ENCODE measurements at places on chromosomes 11 and 22.

DNA sequence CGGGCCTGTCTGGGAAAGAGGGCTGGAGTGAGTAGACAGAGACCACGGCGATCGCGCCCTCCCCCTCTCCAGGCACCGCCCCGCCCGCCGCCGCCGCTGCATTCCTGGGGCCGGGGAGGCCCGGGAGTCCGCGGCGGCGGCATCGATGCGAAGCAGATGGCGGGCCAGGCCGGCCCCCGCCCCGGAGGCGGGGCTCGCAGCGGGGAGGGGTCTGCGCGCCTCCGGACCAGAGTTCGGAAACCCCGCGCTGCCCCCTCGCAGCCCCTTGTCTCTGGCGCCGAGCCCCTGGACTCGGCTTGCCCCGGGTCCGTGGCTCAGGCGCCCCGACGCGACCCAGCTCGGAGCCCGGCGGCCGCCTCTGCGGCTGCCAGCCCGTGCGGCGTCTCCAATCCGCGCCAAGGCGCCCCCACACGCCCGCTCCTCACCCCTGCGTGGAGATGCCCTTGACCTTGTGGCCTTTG is 1.3 kb downstream of the SCARF2 start:
- DNase-seq: no peak

GRCh38 chr22:24699876-24700275 is 74.6 kb downstream of the PIWIL3 start:
- no peak for DNase-seq

GRCh38 chr11:65954771-65955170 is 6.8 kb upstream of the SART1 start:
- DNase-seq: no peak

DNA sequence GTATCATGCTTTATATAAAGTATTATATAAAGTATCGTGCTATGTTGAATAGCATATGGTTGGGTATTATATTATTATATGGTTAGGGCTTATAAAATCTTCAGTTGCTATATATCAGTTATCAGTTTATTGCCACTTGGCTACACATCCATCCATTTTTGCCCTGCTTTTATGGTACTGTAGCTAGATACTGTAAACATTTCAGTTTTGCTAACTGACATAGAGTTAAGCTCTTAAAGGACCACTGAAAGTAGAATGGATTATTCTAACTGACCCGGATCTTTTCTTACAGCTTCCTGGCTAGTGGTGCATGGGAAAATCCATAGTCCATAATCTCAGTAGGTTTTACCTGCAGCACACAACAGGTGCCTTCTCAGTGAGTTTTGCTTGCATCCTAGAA is 405.3 kb upstream of the LUZP2 start:
- no peak for DNase-seq

- DNase-seq: no peak
These were observed 6.1 kb upstream of the TEAD1 start for GRCh38 chr11:12668166-12668565.

GRCh38 chr11:83508804-83509203 is 222.6 kb upstream of the CCDC90B start:
- no peak for DNase-seq

- DNase-seq: no peak
These were observed 178.2 kb upstream of the CCDC90B start for GRCh38 chr11:83464160-83464944.

DNA sequence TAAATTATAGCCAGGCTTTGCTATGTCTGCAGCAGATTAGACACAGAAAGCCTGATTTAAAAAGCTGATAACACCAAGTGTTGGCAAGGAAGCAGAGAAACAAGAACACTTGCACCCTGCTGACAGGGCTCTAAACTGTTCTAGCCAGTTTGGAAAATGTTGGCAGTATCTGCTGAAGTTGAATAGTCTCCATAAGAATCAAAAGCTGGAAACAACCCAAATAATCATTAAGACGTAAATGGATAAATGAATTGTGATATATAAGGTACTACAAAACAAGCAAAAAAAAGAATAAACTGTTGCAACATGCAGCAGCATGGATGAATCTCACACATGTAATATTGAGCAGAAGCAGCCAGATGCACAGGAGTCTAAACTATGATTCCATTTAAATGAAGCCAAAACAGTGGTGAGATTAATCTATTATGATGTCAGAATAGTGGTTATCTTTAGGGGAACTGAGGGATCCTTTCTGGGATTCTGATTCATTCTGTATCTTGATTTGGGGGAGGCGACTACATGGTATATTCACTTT is 40.4 kb upstream of the ADORA2A start:
- no peak for DNase-seq

GRCh38 chr11:27696115-27696514 is 4.1 kb downstream of the BDNF start:
- DNase-seq: no peak

DNA sequence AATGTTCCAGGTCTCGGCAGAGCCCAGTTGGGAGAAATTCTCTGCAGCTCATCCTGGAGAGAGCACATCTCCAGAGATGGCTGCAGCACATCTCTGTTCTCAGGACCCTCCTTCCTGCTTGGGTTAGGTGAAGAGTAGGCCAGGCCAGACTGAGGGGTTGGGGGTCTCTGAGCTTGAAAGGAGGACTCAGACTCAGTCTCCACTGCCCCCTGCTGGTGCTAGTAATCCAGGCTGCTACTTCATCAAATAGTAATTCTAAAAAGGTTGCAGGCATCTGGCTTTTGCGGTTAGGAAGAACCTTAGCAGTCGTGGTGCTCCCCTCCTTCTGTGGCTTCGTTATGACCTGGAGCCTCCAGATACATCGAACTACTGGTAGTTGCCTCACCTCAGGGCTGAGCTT is 9.7 kb downstream of the TUB start:
- DNase-seq: no peak

- DNase-seq: no peak
These were observed 825 bp downstream of the ARHGAP20 start for GRCh38 chr11:110711448-110711775.

GRCh38 chr22:29302681-29303465 is 3.6 kb upstream of the GAS2L1 start:
- DNase-seq: peak; percentile 73

DNA sequence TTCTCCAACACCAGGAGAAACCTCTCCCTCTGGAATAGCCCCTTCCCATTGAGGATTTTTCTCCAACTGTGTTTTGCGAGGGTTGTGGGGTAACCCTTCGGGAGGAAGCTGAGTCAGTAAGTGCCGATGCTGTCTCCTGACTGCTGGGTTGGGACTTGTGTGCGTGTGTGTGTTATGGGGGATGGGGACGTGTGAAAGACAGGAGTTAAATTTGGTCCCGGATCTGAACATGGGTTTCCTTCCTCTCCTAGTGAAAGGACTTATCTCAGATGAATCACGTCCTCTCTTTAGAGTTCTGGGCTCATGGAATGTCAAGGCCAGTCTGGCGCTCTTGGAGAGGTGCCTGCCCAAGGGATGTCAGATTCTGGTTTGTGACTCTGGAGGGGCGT is 33.3 kb downstream of the KIAA1671 start:
- peak; percentile 93 for DNase-seq

DNA sequence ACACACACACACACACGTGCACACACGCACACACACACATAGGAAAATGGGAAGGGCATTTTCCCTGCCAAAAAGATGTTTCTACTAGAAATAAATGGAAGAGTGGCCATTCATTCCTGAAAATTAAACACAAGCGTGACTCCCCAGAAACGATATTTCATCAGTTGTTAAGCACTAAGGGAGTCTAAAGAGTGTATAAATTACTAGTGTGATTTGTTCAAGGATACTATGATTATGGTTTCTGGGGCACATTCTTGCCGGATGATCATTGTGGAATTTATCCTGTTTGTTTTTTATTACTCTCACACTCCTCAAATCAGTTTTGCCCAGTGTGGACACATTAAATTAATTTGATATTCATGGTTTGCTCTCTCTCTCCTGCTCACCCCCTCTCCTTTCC is 16.4 kb upstream of the AMOTL1 start:
- DNase-seq: no peak

GRCh38 chr11:19359221-19360000 is 118.7 kb upstream of the E2F8 start:
- DNase-seq: no peak

GRCh38 chr11:93169950-93170561 is 27.7 kb downstream of the SLC36A4 start:
- no peak for DNase-seq

DNA sequence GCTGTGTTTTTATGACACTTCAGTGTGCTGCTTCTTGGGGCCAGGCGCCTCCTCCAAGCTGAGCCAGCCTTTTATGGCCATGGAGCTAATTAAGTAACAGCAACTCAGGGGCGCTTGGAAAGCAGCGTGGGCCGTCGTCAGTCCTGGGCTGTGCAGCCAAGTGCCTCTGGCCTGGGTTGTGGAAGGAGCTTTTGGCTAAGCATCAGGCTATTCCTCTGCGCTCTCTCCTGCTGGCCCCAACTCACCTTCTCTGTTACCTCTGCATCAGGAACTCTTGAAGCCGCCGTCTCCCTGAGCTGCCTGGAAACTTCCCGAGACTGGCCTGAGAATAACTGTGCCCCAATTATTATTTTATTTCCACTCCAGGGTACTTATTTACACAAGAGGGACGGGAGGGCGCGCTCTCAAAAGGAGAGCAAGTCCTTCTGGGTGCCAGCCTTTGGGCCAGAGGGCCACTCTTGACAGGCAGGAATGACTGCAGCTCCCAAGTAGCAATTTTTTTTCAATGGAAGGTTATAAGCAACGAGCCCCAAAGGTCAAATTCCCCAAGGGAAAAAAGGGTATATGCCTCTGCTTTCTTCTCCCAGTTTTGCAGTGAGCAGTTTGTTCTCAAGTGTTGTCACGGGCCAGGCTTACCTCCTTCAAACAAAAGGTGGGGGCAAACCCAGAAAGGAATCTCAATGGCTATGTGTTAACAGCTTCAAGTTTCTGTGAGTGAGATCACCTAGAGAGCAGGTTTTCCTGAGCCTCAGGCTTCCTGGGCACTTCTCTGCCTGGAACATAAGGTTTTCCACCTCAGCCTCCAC is 38.5 kb upstream of the NAV2 start:
- DNase-seq: peak; percentile 30

DNA sequence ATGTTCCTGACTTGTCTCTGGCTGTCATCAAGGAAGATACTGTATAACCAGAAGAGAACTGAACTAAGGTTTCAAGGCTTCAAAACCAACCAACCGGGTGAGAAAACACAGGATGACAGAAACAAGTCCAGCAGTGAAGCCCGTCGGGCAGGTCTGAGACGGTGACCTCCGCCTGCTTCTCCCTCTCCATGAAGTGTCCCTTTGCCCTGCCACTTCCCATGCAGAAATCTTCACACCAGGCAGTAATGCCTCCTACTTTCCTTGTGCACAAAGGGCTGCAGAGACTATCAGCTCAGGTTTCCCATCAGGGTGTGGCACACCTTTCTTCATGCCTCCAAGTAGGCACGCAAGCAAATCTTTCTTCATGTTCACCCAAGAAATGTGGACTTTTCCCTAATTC is 24.2 kb downstream of the PRDM10 start:
- no peak for DNase-seq

- no peak for DNase-seq
These were observed 10.5 kb downstream of the AP2A2 start for GRCh38 chr11:936199-936598.

- DNase-seq: no peak
These were observed 134.3 kb downstream of the SNX19 start for GRCh38 chr11:130781931-130782330.

- DNase-seq: no peak
These were observed 1415.2 kb downstream of the TBC1D22A start for GRCh38 chr22:48177631-48178030.

GRCh38 chr11:15038963-15039362 is 34.4 kb upstream of the CALCB start:
- DNase-seq: no peak

- DNase-seq: no peak
These were observed 927.3 kb upstream of the RAG2 start for GRCh38 chr11:37525336-37525735.

- no peak for DNase-seq
These were observed 369 bp downstream of the DHCR7 start for GRCh38 chr11:71447791-71448256.

DNA sequence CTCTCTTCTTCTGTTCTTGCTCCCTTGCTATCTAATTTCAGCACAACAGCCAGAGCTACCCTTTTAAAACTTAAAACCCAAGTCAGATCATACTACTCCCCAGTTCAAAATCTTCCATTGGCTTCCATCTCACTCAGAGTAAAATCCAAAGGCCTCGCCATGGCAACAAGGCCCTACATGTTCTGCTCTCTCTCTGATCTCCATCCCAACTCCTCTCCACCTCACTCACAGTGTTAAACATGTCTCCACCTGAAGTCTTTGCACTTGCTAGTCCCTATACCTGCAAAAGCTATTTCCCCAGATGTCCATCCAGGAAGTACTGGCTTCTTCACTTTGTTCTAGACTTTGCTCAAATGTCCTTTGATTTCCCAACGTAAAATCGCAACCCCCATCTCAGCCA is 3.0 kb upstream of the GRAP2 start:
- DNase-seq: no peak

- no peak for DNase-seq
These were observed 70.2 kb downstream of the NOX4 start for GRCh38 chr11:89420981-89421380.

DNA sequence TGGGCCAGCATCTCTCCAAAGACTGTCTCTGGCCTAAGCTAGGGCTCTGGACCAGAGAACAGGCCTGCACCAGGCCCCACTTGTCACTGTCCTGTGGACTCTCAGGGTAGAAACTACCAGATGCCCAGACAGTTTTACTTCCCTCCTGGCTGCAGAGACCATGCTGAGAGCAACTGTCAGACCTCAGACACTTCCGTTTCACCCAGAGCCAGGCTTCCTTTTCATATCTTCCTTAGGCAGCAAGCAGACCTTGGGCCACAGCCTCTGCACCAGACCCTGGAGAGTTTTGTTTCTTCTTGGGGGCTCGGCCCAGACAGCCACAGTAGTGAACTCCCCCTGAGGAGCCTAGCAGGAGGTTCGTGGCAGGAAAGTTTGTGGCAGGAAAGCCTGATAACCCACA is 12.1 kb upstream of the FCHSD2 start:
- no peak for DNase-seq

GRCh38 chr11:116707161-116707629 is 65.6 kb downstream of the BUD13 start:
- no peak for DNase-seq

DNA sequence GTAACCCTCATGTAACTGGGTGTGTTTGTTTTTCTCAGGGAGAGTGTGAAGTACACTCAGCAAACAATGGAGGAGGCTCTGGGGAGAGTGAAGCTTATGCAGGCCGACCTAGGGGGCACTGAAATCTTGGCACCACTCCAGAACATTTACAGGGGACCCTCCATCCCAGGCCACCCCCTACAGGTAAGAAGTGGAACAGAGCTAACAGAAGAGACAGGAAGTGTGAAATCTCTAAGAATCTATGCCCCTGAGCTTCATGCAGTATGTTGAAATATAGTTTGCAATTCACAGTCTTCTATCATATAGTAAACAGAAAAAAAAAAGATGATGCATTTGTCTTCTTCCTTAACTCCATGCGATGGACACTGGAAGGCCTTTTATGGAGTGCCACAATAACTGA is 8.4 kb downstream of the VWA5A start:
- DNase-seq: no peak

DNA sequence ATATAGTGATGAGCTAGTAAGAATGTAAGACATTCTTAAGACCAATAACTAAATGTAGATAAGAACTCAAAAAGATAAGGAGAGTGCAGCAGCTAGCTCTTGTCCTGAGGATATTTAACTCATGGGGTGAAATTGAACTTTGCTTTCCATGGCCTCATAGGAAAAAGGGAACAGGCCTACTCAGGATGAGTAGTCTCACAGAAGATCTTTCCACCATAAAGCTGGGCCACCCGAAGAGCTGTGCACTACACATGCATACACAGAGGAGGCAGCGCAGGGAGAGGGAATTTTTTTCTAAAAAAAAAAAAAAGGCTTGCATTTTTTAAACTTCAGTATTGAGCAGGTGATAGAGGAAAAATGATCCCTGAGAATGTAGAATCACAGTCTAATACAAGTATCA is 59.9 kb upstream of the CFAP300 start:
- DNase-seq: no peak

GRCh38 chr22:46758867-46759290 is 3.6 kb upstream of the TBC1D22A start:
- DNase-seq: peak; percentile 82

All from adrenal gland (tissue), 19 donors.